ENCODE measurements at places on chromosomes 3 and 15.

DNA sequence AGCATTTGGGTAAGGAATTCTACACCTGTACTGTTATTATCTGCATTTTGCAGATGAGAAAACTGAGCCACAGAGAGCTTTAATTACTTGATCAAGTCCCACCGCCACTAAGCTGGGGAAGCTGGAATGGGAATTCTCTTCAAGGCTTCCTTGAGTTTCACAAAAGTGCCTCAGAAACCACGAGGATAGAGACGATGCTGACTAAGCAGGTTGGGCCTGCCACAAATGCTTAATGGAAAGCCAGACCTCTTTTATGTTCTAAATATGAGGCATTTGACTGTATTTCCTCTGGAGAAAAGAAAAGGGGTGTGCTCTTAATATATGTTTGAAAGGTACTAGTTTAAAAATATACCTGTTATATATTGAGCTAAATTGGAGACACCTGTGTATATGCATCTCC lies 34.7 kb downstream of the ADAMTS9 start:
- no peak for DNase-seq

DNA sequence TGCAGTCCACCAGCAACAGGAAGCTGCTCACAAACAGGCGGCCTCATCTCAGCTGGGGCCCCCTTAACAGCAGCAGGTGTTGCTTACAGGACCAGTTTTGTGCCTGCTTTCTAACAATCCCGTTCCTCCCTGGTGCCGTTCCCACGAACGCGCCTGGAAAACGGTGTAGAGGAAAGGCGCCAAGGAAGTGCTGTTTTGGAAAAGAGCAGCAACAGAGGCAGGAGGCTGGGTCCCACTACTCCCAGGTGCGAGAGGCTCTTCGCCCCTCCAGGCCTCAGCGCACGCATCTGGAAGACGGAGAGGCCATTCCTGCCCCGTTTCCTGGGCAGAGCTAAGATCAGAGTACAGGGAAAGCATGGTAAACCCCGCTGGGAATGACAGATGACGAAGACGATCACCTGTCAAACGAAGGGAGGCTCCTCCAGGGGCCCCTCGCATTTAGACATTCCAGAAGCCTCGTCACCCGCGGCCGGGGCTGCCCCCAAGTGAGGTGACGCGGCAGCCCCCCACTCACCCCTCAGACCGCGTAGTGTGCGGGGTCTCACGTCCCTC lies 603 bp downstream of the SCAPER start:
- DNase-seq = no peak

DNA sequence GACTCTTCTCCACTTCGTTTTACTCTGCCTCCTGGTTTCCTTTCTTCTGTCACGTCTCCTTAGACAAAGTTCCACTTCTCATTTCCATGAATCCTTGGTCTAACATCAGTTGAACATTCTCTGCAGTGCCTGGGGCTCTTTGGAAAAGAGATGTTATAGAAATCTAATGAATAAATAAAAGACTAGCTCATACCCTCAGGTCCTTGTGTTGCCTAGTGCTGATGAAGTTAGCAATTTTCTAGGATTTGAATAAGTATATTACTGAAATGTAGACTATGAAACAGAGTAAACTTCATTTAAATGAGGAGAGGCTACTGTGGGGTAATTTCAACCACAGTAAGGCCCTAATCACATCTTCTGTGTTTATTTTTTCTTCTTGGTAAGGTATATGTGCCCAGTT lies 146.9 kb upstream of the CADPS start:
- no peak for DNase-seq

DNA sequence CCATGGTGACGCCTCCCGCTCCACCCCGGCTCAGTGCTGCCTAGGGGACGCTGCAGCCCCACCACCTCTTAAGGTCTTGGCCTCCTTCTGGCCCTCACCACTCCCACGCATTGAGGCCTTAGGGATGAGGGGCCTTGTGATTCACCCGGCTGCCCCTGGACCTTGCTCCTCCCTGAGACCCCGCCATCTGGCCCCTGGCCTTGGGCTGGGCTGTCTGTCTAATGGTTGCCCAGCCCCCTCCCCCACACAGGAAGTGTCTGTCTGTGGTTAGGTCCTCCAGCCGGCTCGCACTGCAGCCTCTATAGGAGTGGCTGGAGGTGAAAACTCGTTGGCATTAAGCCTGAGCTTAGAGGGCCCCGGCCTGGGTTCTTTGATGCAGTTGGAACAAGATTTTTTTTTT lies 21.5 kb upstream of the MTHFS start:
- no peak for DNase-seq

- no peak for DNase-seq
Observed at GRCh38 chr3:5017925-5018531, 38.8 kb downstream of the BHLHE40 start.

GRCh38 chr3:120875989-120876388 lies 32.0 kb upstream of the STXBP5L start:
- no peak for DNase-seq

- no peak for DNase-seq
Observed at GRCh38 chr3:157265931-157266330, 106.0 kb upstream of the CCNL1 start.

DNA sequence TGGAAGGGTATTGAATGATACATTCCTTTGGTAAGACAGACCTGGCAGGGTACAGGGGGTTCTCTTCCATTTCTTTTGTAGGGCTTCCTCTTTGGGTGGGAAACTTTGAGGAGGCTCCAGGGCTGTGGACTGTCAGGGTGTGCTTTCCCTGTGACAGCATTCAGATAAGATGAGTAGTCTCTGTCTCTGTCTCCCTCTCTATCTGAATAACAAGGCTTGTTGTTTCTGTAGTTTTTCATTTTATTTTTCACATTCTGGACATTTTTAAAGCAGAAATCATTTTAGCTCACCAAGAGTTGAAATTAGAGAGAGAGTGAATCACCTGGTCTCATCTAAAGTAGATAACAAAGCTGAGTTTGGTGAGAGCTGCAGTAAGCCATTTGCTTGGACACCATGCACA lies 100.8 kb upstream of the TPM1 start:
- no peak for DNase-seq

DNA sequence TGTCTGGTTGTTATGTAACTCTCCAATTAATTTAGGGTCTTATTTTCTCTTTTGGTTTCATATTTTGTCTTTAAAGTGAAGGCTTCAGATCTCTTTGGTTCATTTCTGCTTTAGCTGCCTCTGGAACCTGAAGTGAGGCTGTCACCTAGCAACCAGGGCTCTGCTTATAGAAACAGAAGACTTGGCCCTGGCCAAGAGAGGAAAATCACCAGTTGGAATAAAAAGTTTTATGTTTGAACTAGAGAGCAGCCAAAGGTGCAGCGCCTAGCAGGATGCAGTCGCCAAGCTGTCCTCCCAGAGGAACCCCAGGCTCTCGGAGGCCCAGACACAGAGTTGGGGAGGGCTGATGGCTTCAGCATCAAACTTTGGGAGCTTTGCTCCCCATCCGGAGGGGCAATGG lies 41.1 kb downstream of the LYZL4 start:
- no peak for DNase-seq

DNA sequence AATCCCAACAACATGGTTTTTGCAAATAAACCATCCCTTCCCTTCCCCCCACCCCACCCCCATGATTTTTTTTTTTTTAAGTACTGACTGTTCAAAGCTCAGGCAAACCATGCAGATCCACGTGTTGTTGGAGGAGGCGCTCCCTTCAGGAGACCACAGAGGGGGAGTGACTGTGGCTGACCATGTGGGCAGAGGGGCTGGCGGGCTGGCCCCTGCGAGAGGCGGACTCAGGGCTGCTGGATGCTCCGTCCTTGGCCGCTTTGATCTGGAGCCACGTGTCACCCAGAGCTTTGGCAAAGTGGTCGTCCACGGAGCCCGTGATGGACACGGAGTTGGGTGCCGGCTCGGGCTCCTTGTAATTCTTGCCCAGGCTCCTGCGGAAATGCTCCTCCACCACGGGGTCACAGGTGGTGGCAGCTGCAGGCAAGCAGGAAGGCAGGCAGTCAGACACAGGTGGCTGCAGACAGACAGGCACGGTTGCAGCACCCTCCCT lies 85.3 kb downstream of the VGLL4 start:
- DNase-seq = no peak

DNA sequence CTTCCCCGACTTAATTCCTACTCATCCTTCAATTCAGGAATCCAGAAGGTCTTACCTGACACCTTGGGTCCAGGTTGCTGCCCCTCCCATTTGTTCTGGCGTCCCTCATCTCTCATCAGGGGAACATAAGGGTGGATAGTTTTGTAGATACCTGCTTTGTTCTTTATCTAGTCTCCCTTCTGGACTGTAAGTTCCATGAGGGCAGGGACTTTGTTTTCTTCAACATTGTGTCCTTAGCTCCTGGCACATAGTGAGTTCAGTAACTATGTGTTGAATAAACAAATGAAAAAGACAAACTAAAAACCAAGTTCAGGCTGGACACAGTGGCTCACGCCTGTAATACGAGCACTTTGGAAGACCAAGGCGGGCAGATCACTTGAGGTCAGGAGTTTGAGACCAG lies 13.2 kb upstream of the GPD1L start:
- no peak for DNase-seq

GRCh38 chr3:112010636-112011035 lies 11.9 kb downstream of the TAGLN3 start:
- no peak for DNase-seq

GRCh38 chr3:170869239-170869590 lies 780 bp downstream of the RPL22L1 start:
- no peak for DNase-seq

- DNase-seq = no peak
Observed at GRCh38 chr15:49137861-49138260, 17.5 kb downstream of the COPS2 start.

GRCh38 chr15:49232236-49232806 lies 62.3 kb downstream of the GALK2 start:
- DNase-seq = no peak

- DNase-seq = no peak
Observed at GRCh38 chr3:127899200-127899599, 15.8 kb upstream of the KBTBD12 start.

DNA sequence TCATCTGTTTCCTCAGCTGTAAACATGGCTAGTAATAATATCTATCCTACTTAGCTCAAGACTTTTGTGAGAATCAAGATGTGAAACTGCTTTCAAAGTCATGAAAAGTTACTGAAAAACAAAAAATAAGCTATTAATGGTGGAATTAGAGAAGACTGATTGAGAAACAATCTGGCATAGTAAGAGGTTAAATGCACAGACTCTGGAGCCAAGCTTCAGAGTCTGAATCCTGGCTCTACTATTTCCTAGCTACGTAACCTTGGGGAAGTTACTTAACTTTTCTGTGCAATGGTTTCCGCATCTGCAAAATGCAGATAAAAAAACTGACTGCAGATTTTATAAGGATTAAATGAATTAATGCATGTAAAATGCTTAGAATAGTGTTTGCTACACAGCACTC lies 28.8 kb downstream of the LRRFIP2 start:
- no peak for DNase-seq

DNA sequence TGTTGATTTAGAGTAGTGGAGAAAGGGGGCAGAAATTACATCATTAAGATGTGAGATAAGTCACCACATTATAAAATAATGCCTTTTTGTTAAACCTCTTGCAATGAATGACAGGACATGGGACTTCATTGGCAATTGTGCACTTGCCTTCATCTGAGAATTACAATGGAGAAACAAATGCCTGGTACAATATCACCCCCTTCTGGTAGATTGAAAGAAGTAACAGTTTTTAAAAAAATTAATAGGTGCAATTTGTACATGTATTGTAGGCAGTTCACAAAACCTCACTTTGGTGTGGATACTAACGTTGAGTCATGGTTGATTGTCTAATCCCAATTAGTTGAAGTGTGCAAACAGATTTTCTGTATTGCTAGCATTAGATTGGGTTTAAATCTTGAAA lies 4.6 kb upstream of the P2RY14 start:
- DNase-seq = peak; percentile 10

DNA sequence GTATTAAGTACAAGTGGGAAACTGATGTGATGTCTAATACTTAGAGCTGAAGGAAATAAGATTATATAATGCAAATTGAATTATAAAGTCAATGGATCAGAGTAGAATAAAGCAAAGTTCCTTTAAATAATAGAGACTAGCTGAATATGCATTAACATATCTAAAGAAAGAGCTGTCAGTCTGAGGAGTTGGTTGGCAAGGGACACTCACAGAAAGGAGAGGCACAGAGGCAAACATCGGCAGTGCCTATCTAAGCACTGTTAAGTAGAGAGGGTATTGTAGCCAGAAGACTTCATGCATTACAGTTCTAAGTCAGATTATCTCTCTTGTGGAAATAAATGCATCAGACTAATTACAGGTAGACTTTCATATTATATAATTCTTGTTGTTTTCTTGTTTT lies 16.6 kb downstream of the NRG4 start:
- no peak for DNase-seq

DNA sequence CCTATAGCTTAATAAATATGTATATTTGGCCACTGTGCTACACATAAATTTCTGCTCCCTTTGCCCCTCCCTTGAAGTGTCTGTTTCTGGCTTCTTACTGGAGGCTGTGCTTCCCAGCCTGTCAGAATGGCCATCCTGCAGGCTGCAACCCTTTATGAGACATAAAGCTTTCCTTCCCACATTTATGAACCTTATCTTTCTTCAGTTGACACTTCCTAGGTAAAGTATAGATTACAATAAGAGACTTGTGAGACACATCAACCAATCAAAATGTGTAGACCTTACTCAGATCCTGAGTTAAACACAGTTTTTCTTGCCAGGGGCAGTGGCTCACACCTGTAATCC lies 29.5 kb downstream of the SCN11A start:
- DNase-seq = no peak

DNA sequence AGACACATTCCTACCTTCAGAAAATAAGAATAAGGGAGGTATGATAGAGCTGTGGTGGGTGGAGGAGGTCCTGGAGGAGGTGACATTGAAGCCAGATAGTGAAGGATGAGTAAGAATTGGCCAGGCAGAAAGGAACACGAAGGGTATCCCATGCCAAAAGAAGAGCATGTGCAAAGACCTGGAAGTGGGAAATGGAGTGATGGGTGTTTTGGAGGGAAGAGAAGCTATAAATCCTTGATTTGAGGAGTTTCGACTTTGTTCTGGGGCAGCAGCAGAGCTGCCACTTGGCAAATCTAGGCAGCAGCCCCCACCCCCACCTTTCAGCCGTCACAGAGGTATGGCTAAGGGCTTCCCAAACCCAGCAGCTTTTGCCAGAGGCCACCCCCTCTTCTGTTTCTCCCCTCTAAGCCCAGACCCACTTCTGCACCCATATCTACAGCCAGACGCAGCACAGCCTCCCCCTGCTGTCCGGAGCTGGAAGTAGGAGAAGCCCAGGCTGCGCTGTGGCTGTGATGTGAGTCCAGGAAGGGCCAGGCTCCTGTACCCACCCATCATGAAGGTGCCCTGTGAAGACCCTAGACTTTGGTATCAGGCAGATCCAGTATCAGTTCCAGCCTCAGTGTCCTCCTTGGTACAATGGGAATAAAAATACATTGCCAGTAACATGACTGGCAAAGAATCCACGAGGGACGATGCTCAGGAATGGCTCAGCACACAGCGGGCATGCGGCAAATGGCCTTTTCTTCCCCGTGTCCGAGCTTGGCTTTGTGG lies 188.7 kb upstream of the LINGO1 start:
- no peak for DNase-seq

- DNase-seq = no peak
Observed at GRCh38 chr3:81484520-81484919, 276.9 kb downstream of the GBE1 start.

- DNase-seq = no peak
Observed at GRCh38 chr3:28718074-28718849, 369.6 kb upstream of the AZI2 start.

- DNase-seq = no peak
Observed at GRCh38 chr3:181860235-181860634, 148.5 kb downstream of the SOX2 start.
